ENCODE measurements at places on chromosomes 2 and 18.

DNA sequence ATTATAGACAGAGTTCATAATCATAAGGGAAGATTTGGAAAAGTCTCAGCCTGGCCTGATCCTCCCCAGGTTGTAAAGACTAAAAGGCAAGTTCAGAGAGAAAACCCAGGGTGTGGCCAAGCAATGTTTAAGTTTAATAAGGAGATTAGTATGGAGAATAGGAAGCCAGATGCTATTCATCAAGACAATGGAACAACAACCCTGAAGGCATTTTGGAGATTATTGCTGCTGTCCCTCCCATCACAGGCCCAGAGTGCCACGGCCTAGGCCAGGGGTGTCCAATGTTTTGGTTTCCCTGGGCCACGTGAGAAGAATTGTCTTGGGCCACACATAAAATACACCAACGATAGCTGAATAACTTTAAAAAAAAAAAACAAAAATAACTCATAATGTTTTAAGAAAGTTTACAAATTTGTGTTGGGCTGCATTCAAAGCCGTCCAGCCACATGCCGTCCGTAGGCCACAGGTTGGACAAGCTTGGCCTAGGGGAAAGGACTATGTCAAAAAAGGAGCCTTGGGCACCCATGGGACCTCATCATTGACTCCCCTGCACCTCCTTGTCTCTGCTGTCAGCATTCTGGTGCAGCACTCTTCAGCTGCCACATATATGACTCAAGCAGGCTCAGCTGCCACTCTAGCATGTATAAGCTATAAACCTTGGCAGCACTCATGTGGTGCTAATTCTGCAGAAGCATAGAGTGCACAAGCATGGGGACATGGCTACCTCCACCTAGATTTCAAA, 20.8 kb downstream of the DPP4 start:
- DNase-seq, result no peak

DNA sequence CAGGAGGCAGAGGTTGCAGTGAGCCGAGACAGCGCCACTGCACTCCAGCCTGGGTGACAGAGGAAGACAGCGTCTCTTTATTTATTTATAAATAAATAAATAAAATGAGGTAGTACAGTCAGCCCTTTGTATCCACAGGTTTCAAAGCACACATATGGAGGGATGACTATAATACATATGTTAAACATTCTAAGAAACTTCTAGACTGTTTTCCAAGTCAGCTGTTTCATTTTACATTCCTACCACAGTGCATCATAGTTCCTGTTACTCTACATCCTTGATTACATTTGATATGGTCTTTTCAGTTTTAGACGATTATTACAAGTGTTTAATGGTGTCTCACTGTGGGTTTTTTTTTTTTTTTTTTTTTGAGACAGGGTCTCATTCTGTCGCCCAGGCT, 157.6 kb downstream of the ATAD2B start:
- no peak for DNase-seq

GRCh38 chr2:146278881-146279280, 1565.9 kb upstream of the ACVR2A start:
- DNase-seq, result no peak

DNA sequence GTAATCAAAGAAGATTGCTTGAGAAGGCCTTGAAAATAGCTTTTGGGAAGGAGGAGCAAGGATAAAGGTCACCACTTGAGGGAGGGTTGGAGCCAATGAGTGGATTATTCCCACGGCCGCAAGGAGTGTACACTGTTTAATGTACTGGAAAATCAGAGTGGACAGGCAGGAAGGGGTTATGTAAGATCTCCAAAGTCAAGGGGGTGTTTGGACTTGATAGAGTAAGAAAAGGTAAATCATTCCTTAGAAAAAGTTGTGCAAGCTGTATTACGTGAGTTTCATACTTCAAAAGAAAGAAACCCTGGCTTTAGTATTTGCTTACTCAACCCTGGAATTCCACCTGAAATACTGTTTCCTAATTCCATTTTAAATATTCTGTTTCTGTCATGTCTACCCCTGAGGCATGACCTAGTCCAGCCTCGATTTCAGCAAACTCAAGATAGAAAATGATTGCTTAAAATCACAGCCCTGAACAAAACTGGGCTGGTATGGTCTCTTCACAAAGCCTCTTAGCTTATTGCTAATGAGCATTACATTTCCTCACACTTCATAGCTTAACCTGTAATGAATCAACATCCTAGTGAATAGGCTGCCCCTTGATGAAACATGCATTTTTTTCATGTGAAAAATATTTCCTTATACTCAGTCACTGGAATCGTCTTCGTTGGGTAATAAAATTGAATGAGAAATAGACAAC, 1.1 kb downstream of the MREG start:
- DNase-seq, result no peak

GRCh38 chr2:20934236-20934635, 109.6 kb downstream of the APOB start:
- no peak for DNase-seq

DNA sequence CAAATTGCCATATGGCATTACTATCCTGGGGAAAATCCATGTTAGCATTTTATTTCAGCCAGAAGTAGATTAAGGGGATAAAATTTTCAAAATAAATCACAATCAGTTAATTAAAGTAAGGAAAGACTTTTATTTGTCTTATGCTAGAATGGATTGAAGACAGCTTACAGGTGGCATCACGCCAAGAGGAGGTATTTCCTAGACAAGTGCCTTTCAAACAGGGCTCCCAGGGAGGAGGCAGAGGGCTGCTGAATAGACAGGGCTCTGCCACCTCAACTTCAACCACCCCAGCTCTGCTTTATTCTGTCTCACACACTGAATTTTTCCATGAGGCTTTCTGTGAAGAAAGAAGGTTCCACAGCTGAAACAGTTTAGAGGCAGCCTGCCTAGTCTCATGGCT, 12.2 kb downstream of the CCDC68 start:
- no peak for DNase-seq

DNA sequence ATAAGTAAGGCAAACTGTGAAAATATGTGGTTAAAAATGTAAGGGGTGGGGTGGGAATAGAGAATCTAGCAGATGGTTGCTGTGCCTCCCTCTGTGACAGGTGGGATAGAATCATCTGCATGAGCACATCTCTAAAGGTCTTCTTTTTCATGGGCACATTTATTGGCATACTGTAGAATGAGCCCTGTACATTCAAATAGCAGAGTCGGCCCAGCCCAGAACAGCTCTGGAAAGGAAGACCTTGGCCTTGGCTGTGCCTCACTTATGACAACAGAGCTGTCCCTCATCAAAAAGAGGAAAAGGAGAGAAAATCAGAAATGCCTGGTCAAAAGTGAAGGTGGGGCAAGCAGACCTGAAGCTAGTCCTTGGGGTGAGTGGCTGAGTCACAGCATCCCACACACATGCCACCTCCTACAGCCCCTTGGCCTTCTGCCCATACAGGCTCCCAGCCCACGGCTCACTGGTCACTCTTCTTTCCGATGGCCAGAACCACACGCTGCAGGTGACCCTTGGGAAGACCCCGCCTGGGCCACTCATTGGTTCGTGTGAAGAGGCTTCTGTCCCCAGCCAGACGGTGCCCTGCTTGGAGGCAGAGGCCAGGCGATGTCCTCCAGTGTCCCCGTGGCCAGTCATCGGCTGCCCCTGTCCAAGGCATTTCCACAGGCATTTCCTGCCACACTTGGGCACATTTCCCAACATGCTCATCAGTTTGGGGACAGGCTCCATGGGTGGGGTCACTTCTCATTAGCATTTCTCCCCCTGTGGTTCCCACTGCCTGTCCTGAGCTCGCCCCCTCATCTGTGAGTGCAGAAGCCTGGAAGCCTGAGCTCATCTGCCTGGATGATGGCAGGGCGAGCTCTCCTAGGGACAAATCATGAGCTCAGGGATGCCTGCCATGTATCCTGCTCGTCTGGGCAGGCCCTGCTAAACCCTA, 113.6 kb downstream of the MCFD2 start:
- no peak for DNase-seq

- DNase-seq, result no peak
These were observed 139.0 kb downstream of the DDX1 start for GRCh38 chr2:15730545-15731212.

Measured in cerebellar nuclear complex (tissue), 1 donor.